Peyer's patch (tissue), 4 donors: ENCODE measurements at places on chromosomes 11 and 22. TPM values are rescaled to one million over a fixed set of nuclear protein-coding genes. Genes with fewer than 3 reads are reported as not detected.

Gene HEPHL1
- total RNA-seq = not detected

Gene NLRP14
- not detected for total RNA-seq

Gene MS4A3
- total RNA-seq = not detected

Gene MRGPRX4
- not detected for total RNA-seq

Gene HOATZ
- total RNA-seq = not detected

Gene SAA1
- total RNA-seq = not detected

Gene LARGE1
- 114 TPM for total RNA-seq

Gene NPAS4
- not detected for total RNA-seq
